ENCODE measurements at places on chromosomes 5 and 9.

GRCh38 chr9:89978185-89978584, 373.4 kb downstream of the GADD45G start:
- no peak for DNase-seq

GRCh38 chr5:37900692-37901091, 60.9 kb upstream of the GDNF start:
- DNase-seq = peak; percentile 33

DNA sequence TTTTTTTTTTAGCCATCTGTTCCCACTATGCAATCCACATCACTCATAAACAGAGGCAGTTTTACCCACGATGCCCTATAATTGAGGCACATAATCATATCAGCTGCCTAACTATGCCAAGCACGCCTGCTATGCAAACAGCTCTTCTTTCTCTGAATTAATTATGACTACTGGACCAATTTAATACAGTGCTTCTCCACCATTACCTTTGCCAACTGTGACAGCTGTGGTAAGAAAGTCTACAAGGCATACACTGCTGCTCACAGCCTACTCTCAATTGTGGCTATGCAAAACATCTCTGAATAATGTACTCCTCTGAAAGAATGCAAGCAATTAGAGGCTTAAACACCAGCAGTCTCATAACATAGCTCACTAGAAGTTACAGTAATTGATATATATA, 97.1 kb downstream of the DTWD2 start:
- DNase-seq = peak; percentile 49

GRCh38 chr5:1748271-1748670, 51.4 kb downstream of the MRPL36 start:
- no peak for DNase-seq

DNA sequence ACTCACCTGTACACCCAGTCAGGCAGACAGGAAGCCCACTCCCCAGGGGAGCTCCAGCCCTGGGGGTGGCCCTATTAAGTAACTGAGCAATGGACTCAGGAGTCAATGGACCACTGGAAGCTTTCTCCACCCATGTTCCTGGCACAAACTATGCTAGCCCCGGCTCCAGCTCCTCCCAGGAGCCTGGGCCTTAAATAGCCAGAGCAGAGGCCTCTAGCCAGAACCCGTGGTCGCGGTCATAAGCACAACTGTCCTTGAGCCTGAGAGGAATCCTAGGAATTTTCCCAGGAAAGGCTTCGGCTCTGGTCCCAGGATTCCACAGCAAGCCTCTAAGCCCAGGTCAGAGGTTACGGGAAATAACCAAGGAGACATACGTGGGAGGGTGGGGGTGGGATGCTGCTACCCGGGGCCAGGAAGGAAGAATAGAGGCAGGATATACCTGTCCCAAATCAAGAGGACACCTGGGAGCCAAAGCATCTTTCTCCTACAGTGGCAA, 5.5 kb downstream of the SEPTIN8 start:
- DNase-seq = no peak

GRCh38 chr9:33867747-33868439, 50.9 kb downstream of the UBE2R2 start:
- peak; percentile 63 for DNase-seq

DNA sequence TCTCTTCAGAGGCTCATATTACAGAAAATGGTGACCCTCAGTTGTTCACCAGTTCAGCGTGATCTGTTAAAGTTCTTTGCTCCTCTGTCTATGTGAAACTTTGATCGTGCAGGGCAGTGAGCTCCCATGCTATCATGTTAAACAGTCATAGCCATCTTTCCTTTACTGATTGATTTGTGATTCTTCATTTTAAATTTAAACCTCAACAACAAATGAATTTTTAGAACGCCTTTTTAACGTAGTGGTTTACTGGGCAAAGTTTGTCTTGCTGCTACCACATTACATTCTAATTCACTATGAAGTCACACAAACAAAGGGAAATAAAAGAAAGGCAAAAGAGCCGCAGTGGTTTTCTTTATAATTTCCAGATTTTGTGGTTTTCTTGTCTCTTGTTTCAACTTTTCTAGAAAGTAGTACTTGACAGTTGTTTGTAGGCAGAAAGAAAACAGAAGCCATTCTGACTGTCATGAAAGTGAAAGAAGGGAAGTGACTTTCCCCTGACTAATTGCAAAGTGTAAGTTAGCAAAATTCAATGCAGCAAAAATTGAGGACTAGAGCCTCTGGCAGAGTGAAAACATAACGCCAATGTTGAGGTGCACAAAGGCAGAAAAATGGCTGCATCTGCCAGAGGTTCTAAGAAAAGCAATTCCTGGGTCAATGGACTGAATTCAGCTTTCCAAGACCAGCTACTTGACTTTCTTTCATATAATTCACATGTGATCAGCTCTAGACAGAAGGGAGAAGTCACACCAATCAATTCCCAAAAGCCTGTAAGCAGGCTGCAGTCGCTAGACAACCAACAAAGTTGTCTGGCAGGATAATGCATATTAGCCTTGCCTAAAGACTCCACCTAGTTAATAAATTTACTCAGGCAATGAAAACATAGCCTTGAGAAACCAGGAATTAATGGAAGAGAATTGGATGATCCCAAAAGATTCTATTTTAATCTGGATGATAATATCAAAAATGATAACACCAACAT, 7.1 kb upstream of the IFNA6 start:
- DNase-seq = no peak

Measured in right hindlimb (tissue), 1 donor.